ENCODE measurements at places on chromosomes 7 and 10.

GRCh38 chr10:126115886-126116285, 219.5 kb downstream of the FANK1 start:
- no peak for DNase-seq

DNA sequence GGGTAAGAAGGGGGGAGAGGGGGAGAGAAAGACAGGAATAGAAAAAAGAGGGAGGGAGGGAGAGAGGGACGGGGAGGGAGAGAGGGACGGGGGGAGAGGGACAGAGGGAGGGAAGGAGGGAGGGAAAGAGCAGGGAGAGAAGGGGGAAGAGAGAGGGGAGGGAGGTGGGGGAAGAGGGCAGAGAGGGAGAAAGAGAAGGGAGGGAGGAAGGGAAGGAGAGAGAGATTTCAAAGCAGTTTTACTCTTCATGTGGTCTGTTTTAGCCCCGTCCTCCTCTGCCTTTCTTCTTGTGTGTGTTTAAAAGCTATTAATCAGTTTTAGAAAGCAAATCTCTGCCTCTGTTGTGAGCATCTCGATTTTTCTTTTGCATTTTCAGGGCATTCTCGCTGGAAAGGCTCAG, 237.0 kb downstream of the WDR37 start:
- DNase-seq, result no peak

DNA sequence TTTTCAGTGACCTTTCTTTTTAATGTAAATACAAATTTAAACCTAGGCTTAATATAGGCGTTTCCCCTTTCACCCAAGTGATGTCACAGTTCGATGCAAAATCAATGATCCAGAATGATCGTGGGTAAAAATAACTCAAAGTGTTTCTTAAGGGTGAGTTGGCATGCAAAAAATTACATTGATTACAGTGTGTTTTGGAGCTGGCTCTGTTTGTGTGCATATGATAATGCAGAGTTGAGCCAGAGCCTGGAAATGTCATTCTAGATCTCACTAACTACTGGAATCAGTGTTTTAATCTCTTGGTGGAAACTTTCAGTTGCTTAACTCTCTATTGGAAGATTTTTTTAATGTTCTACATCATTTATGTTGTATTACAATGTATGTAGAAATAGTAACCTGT, 72.5 kb upstream of the MXI1 start:
- no peak for DNase-seq

GRCh38 chr10:22436526-22436892, 91.2 kb downstream of the SPAG6 start:
- no peak for DNase-seq

DNA sequence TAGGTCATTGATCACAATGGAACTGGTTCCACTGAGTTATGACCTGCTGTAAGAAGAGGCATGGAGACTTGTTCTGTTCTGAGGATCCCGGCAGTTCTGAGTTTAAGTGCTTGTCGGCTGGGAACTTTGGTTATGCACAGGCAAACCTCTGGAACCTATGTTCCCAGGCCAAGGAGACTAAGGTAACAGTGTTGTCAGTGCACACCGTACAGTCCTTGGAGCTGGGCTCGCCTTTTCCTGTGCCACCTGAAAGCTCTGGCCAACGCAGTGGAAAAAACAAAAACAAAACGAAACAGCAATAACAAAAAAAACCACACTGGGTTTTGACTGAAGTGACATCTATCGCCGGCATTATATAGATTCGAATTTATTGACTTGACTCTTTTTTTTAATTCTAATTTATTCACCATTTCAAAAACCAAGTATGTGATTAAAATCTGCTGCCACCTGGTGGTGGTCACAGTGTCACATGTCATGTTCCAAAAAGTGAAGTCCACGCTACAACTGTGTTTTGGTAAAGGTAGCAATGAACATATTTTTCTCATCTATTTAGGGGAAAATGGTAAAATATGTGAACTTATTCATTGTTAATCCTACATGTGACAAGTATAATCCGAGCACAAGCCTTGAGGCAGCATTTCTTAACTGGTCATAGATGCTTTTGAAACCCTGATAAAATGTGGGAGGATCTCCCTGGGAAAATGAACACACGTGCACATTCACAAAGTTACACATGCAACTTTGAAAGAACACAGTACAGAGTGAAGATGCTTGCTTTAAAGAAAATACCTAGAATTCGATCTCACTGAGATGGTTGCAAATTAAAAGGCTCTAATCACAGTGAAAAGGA, 113.8 kb upstream of the PPP2R2D start:
- peak; percentile 8 for DNase-seq

GRCh38 chr10:66575251-66575855, 350.5 kb upstream of the LRRTM3 start:
- no peak for DNase-seq

DNA sequence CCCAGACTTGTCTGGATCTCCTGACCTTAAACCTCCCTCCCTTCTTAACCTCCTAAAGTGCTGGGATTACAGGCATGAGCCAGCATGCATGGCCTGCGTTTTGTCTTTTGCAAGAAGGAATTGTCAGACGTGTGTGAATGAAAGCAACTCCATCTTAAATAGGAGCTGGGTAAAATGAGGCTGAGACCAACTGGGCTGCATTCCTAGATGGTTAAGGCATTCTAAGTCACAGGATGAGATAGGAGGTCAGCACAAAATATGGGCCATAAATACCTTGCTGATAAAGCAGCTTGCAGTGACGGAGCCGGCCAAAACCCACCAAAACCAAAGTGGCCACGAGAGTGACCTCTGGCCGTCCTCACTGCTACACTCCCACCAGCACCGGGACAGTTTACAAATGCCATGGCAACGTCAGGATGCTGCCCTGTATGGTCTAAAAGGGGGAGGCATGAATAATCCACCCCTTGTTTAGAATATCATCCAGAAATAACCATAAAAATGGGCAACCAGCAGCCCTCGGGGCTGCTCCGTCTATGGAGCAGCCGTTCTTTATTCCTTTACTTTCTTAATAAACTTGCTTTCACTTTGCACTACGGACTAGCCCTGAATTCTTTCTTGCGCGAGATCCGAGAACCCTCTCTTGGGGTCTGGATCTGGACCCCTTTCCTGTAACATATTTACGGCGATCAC, 41.2 kb upstream of the SDK1 start:
- DNase-seq, result no peak

DNA sequence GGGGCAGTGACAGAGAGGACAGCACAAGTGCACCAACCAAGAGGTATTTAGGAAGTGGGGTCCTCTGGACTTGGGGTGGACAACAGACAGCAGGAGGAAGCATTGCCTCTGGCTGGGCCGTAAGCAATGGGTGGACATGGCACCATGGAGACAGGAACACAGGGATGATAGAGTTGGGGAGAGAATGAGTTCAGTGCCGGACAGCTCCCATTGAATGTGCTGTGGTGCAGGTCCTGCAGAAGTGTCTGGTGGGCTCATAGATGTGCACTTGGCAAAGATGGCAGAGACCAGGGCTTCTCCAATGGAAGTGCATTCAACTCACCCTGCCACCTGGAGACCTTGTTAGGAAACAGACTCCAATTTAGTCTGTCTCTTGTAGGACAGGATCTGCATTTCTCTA, 341.5 kb upstream of the ZMIZ1 start:
- no peak for DNase-seq

GRCh38 chr10:73940634-73941221, 29.8 kb downstream of the PLAU start:
- DNase-seq, result peak; percentile 79

DNA sequence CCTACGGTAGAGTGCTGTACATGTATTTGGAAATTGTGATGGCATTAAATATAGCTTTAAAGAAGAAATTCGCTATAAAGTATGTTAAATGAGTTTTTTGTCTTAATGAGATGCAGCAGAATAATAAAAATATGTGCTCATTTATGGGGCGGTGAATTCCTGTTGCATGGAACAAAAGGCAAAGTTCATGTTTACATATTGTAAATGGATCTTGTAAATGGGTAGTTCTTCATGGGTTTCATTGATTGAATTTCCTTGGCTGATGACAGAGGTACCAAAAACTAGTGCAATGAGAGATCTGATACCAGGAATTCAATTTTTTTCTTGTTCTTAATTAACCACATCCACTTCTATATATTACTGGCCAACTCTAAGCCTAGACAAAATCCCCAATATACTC, 284.2 kb downstream of the SUGCT start:
- DNase-seq, result no peak

- no peak for DNase-seq
Measured at GRCh38 chr10:16626697-16627096, 105.0 kb upstream of the C1QL3 start.

DNA sequence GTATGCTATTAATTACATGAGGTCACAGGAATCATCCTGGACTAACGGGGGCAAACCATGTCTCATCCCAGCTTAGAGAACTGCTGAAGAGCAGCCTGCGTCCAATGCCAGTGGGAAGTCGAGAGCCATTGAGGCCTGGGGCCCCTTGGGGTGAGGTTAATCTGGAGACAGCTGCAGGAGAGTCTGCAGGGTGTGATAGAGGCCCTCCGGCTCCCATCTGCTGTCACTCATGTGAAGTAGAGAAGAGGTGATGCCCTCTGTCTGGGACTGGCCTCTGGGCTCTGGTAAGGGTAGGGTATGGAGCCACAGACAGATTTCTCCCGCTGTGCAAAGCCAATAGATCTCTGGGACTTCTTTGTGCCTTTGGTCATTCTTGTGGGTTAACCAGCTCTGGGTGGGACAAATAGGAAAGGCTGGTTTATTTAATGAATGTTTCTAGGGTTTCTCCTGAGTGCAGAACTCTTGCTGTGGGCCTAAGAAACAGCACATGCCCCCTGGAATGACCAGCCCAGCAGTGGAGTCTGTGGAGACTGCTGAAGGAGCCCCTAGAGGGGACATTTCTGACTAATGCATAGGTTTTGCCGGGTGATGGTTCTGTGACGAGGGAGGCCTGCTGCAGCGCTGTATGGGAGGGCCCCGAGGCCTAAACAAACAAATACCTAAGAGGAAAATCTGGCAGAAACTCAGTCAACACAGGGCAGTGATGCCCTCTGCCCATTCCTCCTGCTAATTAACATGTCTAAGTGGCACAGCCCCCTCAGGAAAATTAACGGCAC, 34.5 kb downstream of the CRHR2 start:
- no peak for DNase-seq

- DNase-seq, result no peak
Measured at GRCh38 chr7:33048257-33048656, 14.3 kb downstream of the NT5C3A start.

DNA sequence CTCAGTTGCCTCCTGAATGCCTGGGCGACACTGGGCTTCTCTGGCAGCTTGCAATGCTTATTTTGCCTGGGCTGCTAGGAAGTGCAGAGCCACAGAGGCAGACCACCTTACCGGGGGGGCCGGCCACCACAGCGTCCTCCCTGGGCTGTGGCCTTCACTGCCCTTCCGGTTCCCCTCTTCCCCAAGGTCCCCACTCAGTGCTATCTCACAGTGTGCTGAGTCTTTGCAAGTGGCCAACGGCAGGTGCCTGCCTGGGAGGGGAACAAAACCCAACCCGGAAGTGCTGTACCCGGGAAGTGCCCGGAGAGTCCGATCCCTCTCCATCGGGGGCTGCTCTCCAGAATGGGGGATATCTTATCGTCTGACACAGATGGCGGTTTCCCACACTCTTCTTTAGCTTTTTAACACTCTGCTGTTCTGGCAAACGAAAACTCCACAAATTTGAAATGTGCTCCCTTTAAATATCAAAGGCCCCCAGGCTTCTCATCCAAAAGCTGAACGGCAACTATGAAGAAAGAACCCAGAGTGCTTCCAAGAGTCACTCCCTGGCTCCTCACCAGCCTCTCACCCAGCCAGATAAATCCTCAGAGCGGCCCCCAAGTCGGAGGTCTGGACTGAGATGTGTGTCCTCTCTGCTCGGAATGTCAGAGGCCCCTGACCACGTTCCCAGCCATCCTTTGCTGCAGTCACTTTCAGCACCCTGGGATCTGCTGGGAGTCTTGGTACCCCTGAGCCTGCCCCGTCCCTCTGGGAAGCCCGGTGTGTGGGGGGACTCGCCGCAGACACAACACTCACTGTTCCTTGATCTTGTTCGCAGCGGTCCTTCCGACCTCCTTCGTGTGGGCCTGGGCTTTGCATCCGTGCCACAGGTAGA, 165.1 kb downstream of the SVIL start:
- no peak for DNase-seq

DNA sequence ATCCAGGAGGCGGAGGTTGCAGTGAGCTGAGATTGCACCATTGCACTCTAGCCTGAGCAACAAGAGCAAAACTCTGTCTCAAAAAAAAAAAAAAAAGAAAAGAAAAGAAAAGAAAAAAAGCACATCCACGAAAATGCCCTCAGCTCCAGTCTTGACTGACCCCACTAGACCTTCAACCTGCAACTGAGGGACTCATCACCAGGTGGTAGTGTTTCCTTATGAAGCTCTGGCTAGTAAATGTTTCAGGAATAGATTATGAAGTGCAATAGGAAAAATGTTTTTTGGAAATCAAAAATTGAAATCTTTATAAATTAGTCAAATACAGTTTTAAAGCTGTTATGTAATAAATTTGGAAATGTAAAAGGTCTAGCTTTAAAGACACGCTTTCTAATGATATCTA, 22.4 kb downstream of the TLL2 start:
- DNase-seq, result no peak

DNA sequence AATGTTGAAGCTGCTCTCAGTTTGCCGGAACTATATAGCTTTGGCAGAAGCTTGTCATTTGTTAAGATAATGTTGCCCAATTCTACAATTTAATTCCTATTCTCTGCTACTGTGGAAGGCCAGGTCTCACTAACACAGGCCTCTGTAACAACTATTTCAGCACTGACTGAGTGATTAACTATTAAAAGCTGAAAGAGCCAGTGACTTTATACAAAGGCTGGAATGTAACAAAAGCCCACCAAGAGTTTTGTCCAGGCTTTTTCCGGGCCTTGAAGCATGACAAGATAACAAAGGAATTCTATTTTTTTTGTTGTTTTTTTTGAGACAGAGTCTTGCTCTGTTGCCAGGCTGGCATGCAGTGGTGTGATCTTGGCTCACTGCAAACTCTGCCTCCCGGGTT, 795.6 kb downstream of the PHTF2 start:
- DNase-seq, result no peak

- no peak for DNase-seq
Measured at GRCh38 chr7:27165089-27165995, at the start of gene HOXA9. TSS of gene HOXA9 (minus strand) at chr7:27165537. CDS start at chr7:27165457, 80 bp downstream.

DNA sequence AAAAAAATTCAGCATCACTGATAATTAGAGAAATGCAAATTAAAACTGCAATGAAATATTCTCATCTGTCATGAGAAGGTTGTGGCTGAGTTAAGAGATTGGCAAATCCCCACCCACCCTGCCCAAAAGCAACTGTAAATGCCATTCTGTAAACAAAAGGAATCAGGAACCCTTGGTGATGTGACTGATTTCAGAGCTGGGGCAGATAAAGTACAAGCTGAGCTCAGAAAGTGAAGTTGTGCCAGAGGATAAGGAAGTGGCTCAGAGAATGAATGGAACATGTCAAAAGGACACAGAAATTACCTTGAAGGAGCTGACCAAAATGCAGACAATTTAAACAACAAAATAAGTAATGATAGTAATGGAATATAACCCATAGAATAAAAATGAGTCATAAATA, 32.7 kb upstream of the ARMS2 start:
- DNase-seq, result no peak

GRCh38 chr7:94559972-94560371, 50.4 kb downstream of the CASD1 start:
- DNase-seq, result no peak

- no peak for DNase-seq
Measured at GRCh38 chr10:4693967-4694366, 132.0 kb upstream of the AKR1E2 start.
